ENCODE measurements at places on chromosomes 12 and 14.

- peak; percentile 64 for DNase-seq
- no peaks in the 10 kb centered on the region for H3K27me3 ChIP-seq
- peaks cover 15% of the 10 kb centered on the region for H3K4me1 ChIP-seq
These were observed 114.8 kb downstream of the MON2 start for GRCh38 chr12:62581288-62582064.

DNA sequence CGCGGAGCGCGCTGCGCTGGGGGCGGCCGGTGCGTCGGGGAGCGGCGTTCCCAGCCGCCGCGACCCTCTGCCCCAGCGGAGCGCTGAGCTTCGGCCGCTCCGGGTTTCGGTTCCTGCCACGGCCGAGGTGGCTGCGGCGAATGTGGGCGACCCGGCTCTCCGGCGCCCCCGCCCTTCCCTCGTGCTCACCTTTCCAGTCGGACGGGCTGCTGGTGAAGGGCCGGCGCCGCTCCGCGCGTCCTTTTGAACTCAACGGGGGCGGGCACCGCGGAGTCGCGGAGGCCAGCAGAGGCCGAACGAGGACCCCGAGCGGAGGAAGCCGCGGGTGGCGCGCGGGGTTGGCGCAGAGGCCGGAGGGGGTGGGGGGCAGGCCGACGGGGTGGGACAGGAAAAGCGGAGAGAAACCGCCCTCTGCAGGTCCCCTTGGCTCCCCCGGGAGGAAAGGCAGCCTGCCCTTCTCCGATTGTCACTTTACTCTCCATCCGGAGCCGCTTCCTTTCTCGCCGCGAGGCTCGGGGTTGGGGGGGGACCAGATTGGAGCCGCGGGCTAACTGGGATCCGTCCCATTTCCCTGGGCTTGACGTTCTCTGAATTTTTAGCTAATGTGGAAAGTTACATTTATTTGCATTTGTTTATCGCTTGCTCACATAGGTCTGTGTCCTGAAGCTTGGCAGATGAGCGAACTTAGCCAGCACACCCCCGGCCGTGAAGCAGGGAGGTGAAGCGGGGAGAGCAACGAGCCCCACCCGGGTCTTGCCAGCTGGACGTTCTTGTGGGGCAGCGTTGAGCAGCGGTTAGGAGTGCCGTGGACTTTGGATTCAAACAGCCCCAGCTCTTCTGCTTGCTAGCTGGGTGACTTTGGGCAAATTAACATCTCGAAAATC is at the start of gene SMAGP:
Gene SMAGP (minus strand): TSS at position 349 of the 884 bp plus-strand sequence. CDS start 1,137 bp downstream, outside the sequence.
- DNase-seq, result peak; percentile 22
- H3K4me3 ChIP-seq, result peak within 1 kb of the TSS; percentile 97
- H3K36me3 ChIP-seq, result peaks cover 10% of the 10 kb centered on the region
- H3K4me1 ChIP-seq, result peaks cover 60% of the 10 kb centered on the region
- H3K27me3 ChIP-seq, result no peaks in the 10 kb centered on the region

GRCh38 chr12:131315601-131316000 is 361.9 kb downstream of the ADGRD1 start:
- no peaks in the 10 kb centered on the region for H3K27me3 ChIP-seq
- no peaks in the 10 kb centered on the region for H3K4me1 ChIP-seq
- no peak for DNase-seq

GRCh38 chr14:81571437-81571836 is 37.8 kb upstream of the SEL1L start:
- H3K4me1 ChIP-seq, result no peaks in the 10 kb centered on the region
- H3K36me3 ChIP-seq, result no peaks in the 10 kb centered on the region
- no peak overlapping the region for H3K4me3 ChIP-seq
- H3K27ac ChIP-seq, result no peak overlapping the region
- peaks cover 1% of the 10 kb centered on the region for H3K27me3 ChIP-seq

DNA sequence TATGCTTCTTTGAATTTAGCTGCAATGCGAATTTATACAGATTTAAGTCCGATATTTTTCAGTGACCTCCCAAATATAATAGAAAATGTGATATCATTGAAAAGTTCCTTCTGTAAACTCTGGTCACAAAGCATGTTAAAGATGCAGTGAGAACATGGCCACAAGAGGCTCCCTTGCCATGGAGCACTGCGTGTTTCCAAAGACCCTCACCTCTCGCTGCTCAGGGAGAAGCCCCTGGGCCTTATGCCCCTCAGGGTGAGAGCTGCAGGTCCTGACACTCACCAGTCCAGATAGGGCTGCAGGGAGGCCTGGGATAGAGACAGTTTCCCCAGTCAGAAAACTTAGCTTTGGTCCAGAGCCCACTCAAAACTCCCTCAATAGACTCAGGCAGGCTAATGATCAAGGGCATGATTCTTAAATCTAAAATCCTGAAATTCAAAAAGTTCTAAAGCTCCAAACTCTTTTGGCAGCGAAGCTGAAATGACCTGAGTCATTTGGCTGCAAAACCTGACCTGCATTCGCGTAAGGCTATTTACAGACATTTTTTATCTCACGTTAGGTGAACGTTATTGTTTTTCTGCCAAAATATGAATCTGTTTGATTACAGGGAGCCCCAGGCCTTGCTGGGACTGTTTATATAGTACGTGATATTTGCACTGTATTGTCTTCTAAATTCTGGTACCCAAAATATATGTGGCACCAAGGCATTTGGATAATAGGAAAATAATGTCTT is 67.8 kb downstream of the CAPZA3 start:
- DNase-seq, result no peak
- no peak overlapping the region for H3K27ac ChIP-seq
- H3K4me3 ChIP-seq, result no peak overlapping the region
- H3K4me1 ChIP-seq, result no peaks in the 10 kb centered on the region

GRCh38 chr12:13198876-13199275 is 2.4 kb downstream of the EMP1 start:
- peaks cover 86% of the 10 kb centered on the region for H3K4me1 ChIP-seq
- H3K27me3 ChIP-seq, result peaks cover 16% of the 10 kb centered on the region
- H3K27ac ChIP-seq, result peak overlapping the region; percentile 98
- H3K4me3 ChIP-seq, result peak overlapping the region; percentile 98
- H3K36me3 ChIP-seq, result peaks cover 65% of the 10 kb centered on the region
- DNase-seq, result no peak

GRCh38 chr12:22687361-22688076 is 62.5 kb downstream of the ETNK1 start:
- H3K36me3 ChIP-seq, result peaks cover 17% of the 10 kb centered on the region
- peaks cover 34% of the 10 kb centered on the region for H3K4me1 ChIP-seq
- DNase-seq, result peak; percentile 71
- H3K4me3 ChIP-seq, result peak overlapping the region; percentile 65
- H3K27ac ChIP-seq, result peak overlapping the region; percentile 79

- H3K4me3 ChIP-seq, result no peak overlapping the region
- H3K36me3 ChIP-seq, result peaks cover 20% of the 10 kb centered on the region
- peaks cover 4% of the 10 kb centered on the region for H3K27me3 ChIP-seq
- peaks cover 34% of the 10 kb centered on the region for H3K4me1 ChIP-seq
- H3K27ac ChIP-seq, result no peak overlapping the region
- no peak for DNase-seq
These were observed 3.3 kb downstream of the EEF1AKMT3 start for GRCh38 chr12:57775563-57776246.

DNA sequence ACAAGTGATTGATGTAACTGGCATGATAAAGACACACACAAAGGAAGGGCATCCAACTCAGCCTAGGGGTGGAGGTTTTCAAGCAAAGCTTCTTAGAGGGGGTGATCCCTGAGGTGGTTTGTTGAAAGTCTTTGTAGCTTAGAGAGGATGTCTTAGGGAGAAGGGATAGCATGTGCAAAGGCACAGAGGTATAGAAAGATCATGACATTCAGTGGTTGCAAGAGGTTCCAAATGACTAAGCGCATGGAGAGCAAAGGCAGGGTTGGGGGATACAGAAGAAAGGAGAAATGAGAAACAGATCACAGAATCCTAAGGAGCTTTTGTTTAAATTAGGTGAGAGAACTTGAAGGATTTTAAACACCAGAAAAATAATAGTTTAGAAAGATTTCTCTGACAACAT is 5.2 kb upstream of the CCT2 start:
- no peak overlapping the region for H3K4me3 ChIP-seq
- no peak overlapping the region for H3K27ac ChIP-seq
- 0 out of 2 replicates have a peak, but pooled peaks cover 4% of the 10 kb centered on the region for H3K36me3 ChIP-seq
- DNase-seq, result no peak
- H3K27me3 ChIP-seq, result peaks cover 2% of the 10 kb centered on the region
- H3K4me1 ChIP-seq, result peaks cover 23% of the 10 kb centered on the region

DNA sequence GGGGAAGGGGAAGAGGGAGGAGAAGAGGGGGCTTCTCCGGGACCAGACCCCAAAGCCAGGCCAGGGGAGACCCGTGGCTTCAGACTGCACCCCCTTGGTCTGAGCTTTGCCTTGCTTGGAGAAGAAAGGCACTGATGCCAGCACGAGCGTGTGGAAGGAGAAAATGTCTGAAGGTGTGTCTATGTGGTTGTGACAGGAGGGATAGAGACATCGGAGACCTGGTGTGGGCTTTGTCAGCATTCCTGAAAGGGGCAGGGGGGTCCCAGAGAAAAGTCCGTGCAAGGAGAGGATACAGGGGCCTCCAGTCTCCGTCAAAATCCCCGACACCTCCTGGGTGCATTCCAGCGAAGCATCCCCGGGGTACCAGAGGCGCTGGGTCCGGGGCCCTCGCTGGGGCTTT is 139.0 kb upstream of the LHX5 start:
- no peak overlapping the region for H3K27ac ChIP-seq
- H3K4me1 ChIP-seq, result no peaks in the 10 kb centered on the region
- DNase-seq, result no peak
- H3K27me3 ChIP-seq, result peaks cover 49% of the 10 kb centered on the region

DNA sequence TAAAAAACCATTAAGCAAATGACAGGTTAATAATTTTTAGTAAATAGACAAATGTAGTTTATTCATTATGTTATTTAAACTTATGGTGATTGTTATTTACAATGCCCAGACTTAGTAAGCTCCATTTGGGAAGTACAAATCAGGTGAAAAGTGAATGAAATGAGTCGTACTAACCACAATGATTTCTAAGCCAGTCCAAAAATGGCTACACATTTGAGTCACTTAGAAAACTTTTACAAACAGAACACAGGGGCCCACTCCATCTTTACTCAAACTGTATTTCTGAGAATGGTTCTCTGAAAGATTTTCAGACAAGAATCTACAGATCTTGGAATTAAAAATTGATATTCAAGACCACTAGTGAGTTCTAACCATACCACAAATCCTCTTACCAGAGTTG is 653.3 kb upstream of the MIS18BP1 start:
- DNase-seq, result no peak
- H3K4me1 ChIP-seq, result no peaks in the 10 kb centered on the region
- H3K4me3 ChIP-seq, result no peak overlapping the region
- H3K36me3 ChIP-seq, result no peaks in the 10 kb centered on the region

All from HFFc6 (cell line).